HFFc6 (cell line): ENCODE measurements at places on chromosomes 3 and 15. TPM values are rescaled to one million over a fixed set of nuclear protein-coding genes. Genes with fewer than 3 reads are reported as not detected.

The SEMA5B gene
- not detected in 2 replicates for total RNA-seq

The GRK7 gene
- total RNA-seq: not detected in 3 replicates

The SPESP1 gene
- total RNA-seq: 1.5 to 8.2 TPM (median 1.5 TPM) in 3 replicates

The GOLGA8G gene
- total RNA-seq: 0.07 to 0.17 TPM in 2 of 3 replicates, not detected in the other

The SEMA7A gene
- 115 and 175 TPM in 2 replicates for total RNA-seq

The DENND4A gene
- total RNA-seq: 15.8 and 17.5 TPM in 2 replicates

The PARP14 gene
- 5.3 to 13.3 TPM (median 7.7 TPM) in 3 replicates for total RNA-seq

The CD96 gene
- total RNA-seq: not detected in 2 replicates

- no peaks in the 10 kb centered on the region for H3K36me3 ChIP-seq
- H3K27me3 ChIP-seq: peaks cover 24% of the 10 kb centered on the region
- H3K4me1 ChIP-seq: no peaks in the 10 kb centered on the region; the same call in 1 of the 2 replicates
- H3K27ac ChIP-seq: no peak overlapping the region
- no peak for DNase-seq
- H3K4me3 ChIP-seq: no peak overlapping the region
These were observed 3.0 kb downstream of the RAB6B start for GRCh38 chr3:133892541-133893231.

GRCh38 chr3:64023187-64023860, at the start of gene PSMD6:
TSS of gene PSMD6 (minus strand) at chr3:64023494. CDS start at chr3:64023419, 75 bp downstream.
- H3K4me1 ChIP-seq: peaks cover 32% of the 10 kb centered on the region
- peaks cover 24% of the 10 kb centered on the region for H3K36me3 ChIP-seq
- peak; percentile 80 for DNase-seq
- peak within 1 kb of the TSS; percentile 95 for H3K4me3 ChIP-seq
- H3K27ac ChIP-seq: peak within 1 kb of the TSS; percentile 93
- peaks cover 3% of the 10 kb centered on the region for H3K27me3 ChIP-seq

DNA sequence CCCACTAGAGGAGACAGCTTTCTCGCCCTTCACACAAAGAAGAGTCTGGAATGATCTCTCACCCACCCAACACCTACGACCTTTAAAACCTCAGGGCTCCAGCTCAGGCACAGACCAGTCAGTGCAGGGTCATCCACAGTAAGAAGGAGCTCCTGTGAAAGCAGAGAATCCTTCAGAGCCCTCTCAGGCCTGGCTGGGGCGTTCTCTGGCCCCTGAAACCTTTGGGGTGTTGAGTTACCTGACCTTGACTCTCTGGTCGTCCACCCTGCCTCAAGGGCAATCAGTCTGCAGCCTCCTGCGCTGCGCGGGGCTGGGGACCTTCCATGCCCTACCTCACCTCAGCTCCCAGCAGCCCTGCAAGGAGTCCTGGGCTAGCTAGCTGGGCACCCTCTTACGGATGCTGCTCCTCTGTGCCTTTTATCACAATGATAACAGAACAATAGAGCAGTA, 106.2 kb downstream of the ADCY5 start:
- no peak overlapping the region for H3K27ac ChIP-seq
- no peak overlapping the region for H3K4me3 ChIP-seq
- DNase-seq: no peak
- H3K27me3 ChIP-seq: peaks cover 30% of the 10 kb centered on the region
- H3K36me3 ChIP-seq: no peaks in the 10 kb centered on the region
- H3K4me1 ChIP-seq: peaks cover 12% of the 10 kb centered on the region

GRCh38 chr15:89494941-89495637, 1.3 kb downstream of the RHCG start:
- H3K27me3 ChIP-seq: peaks cover 46% of the 10 kb centered on the region
- no peak for DNase-seq
- H3K27ac ChIP-seq: no peak overlapping the region
- no peak overlapping the region for H3K4me3 ChIP-seq
- H3K4me1 ChIP-seq: peaks cover 17% of the 10 kb centered on the region

DNA sequence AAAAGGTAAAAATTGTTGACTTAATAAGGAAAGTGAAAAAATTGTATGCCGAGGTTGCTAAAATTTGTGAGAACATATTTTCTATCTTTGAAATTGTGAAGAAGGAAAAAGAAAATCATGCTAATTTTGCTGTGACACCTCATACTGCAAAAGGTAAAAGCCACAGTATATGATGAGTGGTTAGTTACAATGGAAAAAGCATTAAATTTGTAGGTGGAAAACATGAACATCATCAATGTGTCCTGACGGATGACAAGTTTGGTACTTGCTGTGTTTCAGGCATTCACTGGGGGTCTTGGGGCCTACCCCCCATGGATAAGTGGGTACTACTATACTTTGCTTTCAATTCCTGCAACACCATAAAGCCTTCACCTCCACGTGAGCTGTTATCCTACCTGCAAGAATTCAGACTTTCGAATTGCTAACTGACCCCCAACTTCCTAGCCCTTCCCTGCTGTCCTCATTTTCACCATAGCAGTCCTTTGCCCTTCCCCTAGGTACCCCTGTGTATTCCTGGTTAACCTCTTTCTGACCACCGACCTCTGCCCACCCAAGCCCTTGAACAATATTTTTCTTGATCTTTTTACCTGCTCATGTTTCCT, 62.4 kb downstream of the RAB7A start:
- DNase-seq: no peak
- H3K27me3 ChIP-seq: peaks cover 5% of the 10 kb centered on the region
- peak overlapping the region; percentile 34; the same call in 1 of the 2 replicates for H3K4me3 ChIP-seq
- peak overlapping the region; percentile 60 for H3K27ac ChIP-seq
- H3K4me1 ChIP-seq: peaks cover 67% of the 10 kb centered on the region

DNA sequence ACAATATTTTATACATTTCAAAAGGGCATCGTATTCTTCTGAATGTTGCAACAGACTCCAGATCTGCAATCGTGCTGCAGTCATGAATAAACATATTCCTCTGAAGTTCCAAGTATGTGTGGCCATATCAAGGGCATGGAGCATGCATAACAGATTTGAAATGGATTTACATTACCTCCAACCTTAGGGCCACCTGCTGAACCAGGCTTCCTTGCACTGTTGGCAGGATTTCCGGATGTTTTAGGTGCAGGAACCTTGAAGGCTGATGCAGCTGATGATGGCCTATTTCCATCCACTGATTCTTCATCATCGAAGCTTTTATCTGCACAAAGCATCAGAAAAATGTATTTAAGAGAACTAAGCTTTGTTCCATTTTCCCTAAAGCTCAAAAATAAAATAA, 73.5 kb downstream of the CLASP2 start:
- no peaks in the 10 kb centered on the region for H3K27me3 ChIP-seq
- H3K36me3 ChIP-seq: no peaks in the 10 kb centered on the region
- peaks cover 19% of the 10 kb centered on the region for H3K4me1 ChIP-seq
- no peak overlapping the region for H3K27ac ChIP-seq
- no peak overlapping the region for H3K4me3 ChIP-seq
- no peak for DNase-seq

GRCh38 chr3:98440283-98440682, 22.7 kb upstream of the OR5K1 start:
- no peaks in the 10 kb centered on the region for H3K36me3 ChIP-seq
- no peak overlapping the region for H3K27ac ChIP-seq
- no peak overlapping the region for H3K4me3 ChIP-seq
- H3K27me3 ChIP-seq: no peaks in the 10 kb centered on the region; the same call in 1 of the 2 replicates
- no peaks in the 10 kb centered on the region for H3K4me1 ChIP-seq
- no peak for DNase-seq

GRCh38 chr3:173733029-173733652, 335.6 kb downstream of the NLGN1 start:
- no peaks in the 10 kb centered on the region for H3K27me3 ChIP-seq
- H3K27ac ChIP-seq: peak overlapping the region; percentile 71
- peaks cover 63% of the 10 kb centered on the region for H3K4me1 ChIP-seq
- H3K4me3 ChIP-seq: no peak overlapping the region
- H3K36me3 ChIP-seq: peaks cover 2% of the 10 kb centered on the region

DNA sequence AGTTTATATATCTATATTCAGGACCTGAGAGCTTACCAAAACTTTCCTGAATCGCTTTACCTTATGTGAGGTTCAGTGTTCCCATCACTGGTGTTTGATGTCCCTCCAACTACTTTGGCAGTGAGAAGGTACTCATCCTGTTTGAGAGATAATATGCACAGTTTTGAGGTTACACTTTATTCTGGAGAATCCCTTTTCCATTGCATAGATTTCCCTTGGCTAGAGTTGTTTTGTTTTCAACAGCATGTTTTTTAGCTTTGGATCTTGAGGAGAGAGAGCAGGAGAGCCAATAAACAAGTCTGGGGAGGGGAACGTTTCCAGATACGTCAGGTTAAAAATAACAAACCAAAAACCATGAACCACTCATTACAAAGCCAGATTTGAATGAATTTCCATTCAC, 33.6 kb downstream of the CD200 start:
- H3K4me1 ChIP-seq: no peaks in the 10 kb centered on the region
- no peaks in the 10 kb centered on the region for H3K36me3 ChIP-seq
- peaks cover 13% of the 10 kb centered on the region for H3K27me3 ChIP-seq
- H3K4me3 ChIP-seq: no peak overlapping the region
- DNase-seq: no peak

GRCh38 chr15:63256433-63257274, 20.8 kb upstream of the APH1B start:
- H3K36me3 ChIP-seq: peaks cover 22% of the 10 kb centered on the region
- H3K4me3 ChIP-seq: peak overlapping the region; percentile 3
- no peaks in the 10 kb centered on the region for H3K27me3 ChIP-seq
- DNase-seq: peak; percentile 72
- H3K4me1 ChIP-seq: peaks cover 27% of the 10 kb centered on the region
- H3K27ac ChIP-seq: peak overlapping the region; percentile 55; the same call in 1 of the 2 replicates

GRCh38 chr3:10744098-10744465, 71.9 kb upstream of the SLC6A11 start:
- no peaks in the 10 kb centered on the region for H3K4me1 ChIP-seq
- H3K4me3 ChIP-seq: no peak overlapping the region
- H3K27me3 ChIP-seq: peaks cover 29% of the 10 kb centered on the region
- no peak overlapping the region for H3K27ac ChIP-seq

DNA sequence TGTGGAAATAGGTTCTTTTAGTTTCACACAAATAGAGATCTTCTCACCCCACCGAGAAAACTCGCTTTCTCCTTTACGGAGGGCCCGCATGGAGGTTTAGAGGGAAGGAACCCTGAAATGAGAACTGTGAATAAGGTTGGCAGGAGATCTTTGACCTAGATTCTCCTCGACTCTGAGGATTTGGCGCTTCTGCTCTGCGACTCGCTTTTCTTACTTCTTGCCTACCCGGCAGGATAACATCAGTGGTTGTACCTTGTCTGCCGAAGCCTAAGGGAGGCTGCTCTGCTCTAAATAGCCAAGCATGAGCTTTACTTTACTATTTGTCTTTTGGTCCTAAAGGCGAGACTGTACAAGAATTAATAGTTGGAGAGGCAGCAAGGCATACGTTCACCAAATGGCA, 473.3 kb upstream of the TPRG1 start:
- H3K27ac ChIP-seq: no peak overlapping the region
- H3K4me3 ChIP-seq: no peak overlapping the region
- no peaks in the 10 kb centered on the region; the same call in 1 of the 2 replicates for H3K27me3 ChIP-seq
- no peaks in the 10 kb centered on the region for H3K4me1 ChIP-seq
- 0 out of 2 replicates have a peak, but pooled peaks cover 4% of the 10 kb centered on the region for H3K36me3 ChIP-seq
- no peak for DNase-seq

DNA sequence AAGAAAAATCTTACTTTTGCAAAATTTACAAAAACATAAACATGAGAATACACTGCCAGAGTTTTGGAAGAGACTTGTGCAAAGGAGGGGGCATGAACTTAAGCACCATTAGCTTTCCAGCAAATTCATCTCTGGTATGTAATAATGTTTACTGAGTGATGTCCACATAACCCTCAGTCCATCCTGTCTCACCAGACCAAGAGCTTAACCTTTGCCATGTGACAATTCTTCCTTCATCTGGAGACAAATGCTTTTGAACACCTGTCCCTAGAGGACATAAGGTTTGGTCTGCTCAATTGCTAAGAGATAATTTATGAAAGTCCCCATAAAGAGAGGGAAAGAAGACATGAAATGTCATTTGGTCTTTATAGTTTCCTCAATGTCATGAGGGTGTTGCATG, 412.3 kb downstream of the ERC2 start:
- DNase-seq: no peak
- H3K36me3 ChIP-seq: no peaks in the 10 kb centered on the region
- no peak overlapping the region for H3K4me3 ChIP-seq
- no peak overlapping the region for H3K27ac ChIP-seq

GRCh38 chr15:57541805-57542504, 49.7 kb upstream of the MYZAP start:
- peak; percentile 71 for DNase-seq
- no peak overlapping the region for H3K4me3 ChIP-seq
- H3K4me1 ChIP-seq: peaks cover 6% of the 10 kb centered on the region

- peaks cover 6% of the 10 kb centered on the region; the same call in 1 of the 2 replicates for H3K36me3 ChIP-seq
- no peak overlapping the region for H3K27ac ChIP-seq
- peaks cover 20% of the 10 kb centered on the region for H3K4me1 ChIP-seq
These were observed 68.2 kb downstream of the SUMF1 start for GRCh38 chr3:4398941-4399245.

- peak overlapping the region; percentile 95 for H3K4me3 ChIP-seq
- peak overlapping the region; percentile 79 for H3K27ac ChIP-seq
- no peak for DNase-seq
- H3K36me3 ChIP-seq: peaks cover 36% of the 10 kb centered on the region
These were observed 539 bp upstream of the MGLL start for GRCh38 chr3:127822682-127823425.

DNA sequence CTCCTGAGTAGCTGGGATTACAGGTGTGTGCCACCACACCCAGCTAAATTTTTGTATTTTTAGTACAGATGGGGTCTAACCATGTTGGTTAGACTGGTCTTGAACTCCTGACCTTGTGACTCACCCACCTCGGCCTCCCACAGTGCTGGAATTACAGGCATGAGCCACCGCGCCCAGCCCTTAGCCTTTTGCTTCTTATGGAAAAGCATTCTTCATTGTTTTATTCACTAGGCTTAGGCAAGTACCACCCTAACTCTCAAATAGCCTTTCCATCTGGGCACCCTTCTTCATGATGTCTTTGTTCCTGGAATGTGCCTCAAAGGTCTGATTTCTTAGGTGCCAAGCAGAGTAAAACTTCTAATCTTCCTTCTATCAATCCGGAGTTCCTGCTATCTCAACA, 641.8 kb downstream of the FHIT start:
- peaks cover 25% of the 10 kb centered on the region for H3K4me1 ChIP-seq
- H3K27me3 ChIP-seq: no peaks in the 10 kb centered on the region; the same call in 1 of the 2 replicates
- H3K4me3 ChIP-seq: no peak overlapping the region
- peak; percentile 29 for DNase-seq
- H3K27ac ChIP-seq: no peak overlapping the region

GRCh38 chr3:195270079-195270816, 711 bp downstream of the XXYLT1 start:
- H3K27ac ChIP-seq: peak overlapping the region; percentile 64
- DNase-seq: peak; percentile 30

DNA sequence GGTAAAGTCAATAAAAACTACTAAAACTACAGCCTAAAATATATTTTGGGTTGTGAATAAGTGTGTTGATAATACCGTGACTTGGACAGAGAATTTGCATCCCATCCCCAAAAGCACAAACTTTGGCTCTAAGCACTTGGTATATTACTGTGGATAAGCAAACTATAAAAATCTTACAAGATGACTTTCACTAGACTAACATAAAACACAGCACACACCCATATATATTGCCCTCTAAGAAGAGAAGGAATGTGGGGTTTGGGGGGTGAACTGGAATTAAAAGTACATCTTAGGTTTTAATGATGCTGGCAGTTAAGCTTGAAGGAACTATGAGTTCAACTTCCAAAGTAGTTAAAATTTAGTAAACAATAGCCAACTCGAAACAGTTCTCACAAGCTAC, 28.7 kb upstream of the CSPG5 start:
- H3K4me1 ChIP-seq: peaks cover 24% of the 10 kb centered on the region
- H3K36me3 ChIP-seq: peaks cover 29% of the 10 kb centered on the region
- no peak for DNase-seq
- H3K27me3 ChIP-seq: peaks cover 2% of the 10 kb centered on the region; the same call in 1 of the 2 replicates
- H3K4me3 ChIP-seq: no peak overlapping the region
- H3K27ac ChIP-seq: no peak overlapping the region

GRCh38 chr3:23710555-23710954, 95.2 kb upstream of the UBE2E1 start:
- H3K4me3 ChIP-seq: no peak overlapping the region
- no peaks in the 10 kb centered on the region; the same call in 1 of the 2 replicates for H3K27me3 ChIP-seq
- H3K27ac ChIP-seq: no peak overlapping the region
- no peaks in the 10 kb centered on the region for H3K36me3 ChIP-seq
- H3K4me1 ChIP-seq: peaks cover 39% of the 10 kb centered on the region
